ENCODE measurements at places on chromosomes 12 and 14.

- no peak for DNase-seq
Measured at GRCh38 chr14:68734231-68734732, 58.6 kb downstream of the ZFP36L1 start.

DNA sequence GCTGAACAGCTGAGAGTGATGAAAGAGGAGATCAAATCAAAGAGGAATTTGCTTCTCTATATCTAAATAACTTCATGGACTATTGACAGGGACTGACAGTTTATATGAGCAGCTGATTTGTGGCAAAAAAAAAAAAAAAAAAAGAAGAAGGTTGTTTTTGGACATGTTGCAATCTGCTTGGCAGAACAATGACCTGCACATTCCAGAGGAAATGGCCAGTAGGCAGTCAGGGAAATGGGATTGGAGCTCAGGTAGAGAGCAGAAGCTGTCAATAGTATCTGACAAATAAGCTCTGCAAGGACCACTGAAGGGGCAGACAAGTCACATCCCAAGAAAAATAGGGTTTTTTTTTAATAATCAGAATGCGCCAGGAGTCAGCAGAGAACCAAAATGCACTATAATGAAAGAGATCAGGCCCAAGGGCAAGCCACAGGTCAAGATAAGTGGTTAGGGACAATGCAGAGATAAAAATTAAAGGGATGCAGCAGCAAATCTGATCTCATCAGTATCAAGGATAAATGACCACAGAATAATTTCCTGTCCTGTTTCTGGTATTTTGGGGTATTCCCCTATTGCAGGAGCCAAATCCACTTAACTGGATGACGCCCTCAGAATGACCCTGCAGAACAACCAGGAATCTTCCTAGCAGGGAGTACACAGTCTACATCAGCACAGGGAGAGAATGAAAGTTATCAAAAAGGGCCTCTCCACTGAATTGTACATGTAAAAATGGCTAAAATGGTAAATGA lies 22.6 kb upstream of the DUSP16 start:
- no peak for DNase-seq

GRCh38 chr14:29796853-29797252 lies 130.8 kb downstream of the PRKD1 start:
- no peak for DNase-seq

DNA sequence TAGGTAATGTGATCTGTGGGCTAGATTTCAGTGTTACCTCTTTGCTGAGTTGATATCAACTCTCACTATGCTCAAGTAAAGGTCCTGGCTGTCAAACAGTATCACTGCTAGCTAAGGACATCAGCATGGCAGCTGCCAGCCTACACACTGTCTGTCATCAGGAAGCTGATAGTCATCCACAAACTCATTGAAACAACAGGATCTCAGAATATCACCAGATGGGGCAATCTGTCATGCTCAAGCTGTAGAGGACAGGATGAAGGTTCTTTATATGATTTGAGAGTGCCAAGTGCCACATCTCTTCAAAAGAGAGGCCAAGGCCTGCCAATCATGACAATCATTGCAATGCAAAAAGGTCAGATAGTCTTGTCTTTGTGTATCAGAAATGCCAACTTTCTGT lies 811.5 kb upstream of the SEL1L start:
- no peak for DNase-seq

DNA sequence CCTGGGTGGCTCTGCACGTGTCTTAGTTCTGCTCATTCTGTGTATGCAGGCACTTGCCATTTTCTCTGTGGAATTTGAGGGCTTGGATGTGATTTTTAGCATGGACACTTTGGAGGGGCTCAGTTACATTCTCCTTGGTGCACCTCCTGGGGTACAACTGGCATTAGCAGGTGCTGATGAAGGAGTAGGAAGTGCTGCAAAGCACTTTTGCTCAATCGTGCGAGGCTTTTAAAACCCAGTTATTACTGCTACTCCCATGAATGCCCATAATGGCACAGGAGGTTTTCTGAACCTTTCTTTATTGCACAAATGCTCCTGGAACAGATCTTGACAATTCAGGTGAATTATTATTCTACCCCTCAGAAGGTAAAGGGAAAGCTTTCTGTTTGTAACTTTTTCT lies 78.7 kb downstream of the SLC25A47 start:
- no peak for DNase-seq

- no peak for DNase-seq
Measured at GRCh38 chr14:83133981-83134645, 1600.5 kb upstream of the SEL1L start.

DNA sequence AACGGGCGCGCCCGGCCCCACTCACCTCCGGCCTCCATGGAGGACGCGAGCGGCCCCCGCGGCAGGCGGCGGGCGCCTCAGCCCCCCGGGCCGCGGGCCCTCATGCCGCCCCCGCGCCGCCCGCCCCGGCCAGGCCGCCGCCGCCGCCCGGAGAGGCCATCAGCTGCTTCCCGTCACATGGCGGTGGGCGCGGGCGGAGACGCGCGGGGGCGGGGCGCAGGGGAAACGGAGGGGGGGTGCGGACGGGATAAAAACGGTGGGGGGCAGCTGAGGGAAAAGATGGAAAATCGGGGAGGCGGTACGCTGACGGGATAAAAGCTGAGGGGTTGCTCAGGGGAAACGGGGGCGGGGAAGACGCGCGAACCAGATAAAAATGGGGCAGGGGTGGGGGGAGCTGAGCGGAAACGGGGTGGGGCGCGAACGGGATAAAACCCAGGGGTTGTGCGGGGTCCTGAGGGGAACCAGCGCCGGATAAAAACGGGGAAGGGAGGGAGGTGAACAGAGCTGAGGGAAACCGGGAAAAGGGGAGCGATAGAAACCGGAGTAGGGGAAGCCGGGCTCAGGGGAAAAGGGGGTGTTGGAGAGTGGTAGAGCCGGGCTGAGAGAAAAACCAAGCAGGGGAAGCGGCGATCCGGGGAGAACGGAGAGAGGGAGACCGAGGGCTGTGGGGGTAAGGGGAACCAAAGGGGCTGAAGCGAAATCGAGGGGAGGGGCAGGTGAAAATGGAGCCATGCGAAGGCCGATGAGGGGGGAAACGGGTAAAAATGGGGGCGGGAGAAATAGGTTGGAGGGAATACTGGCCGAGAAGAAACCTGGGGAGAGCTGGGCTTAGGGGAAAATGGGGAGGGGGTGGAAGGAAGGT lies at the start of gene WSB2:
Gene WSB2 (minus strand): TSS at position 169 of the 862 bp plus-strand sequence. CDS start 131 bp downstream, at position 38.
- no peak for DNase-seq

DNA sequence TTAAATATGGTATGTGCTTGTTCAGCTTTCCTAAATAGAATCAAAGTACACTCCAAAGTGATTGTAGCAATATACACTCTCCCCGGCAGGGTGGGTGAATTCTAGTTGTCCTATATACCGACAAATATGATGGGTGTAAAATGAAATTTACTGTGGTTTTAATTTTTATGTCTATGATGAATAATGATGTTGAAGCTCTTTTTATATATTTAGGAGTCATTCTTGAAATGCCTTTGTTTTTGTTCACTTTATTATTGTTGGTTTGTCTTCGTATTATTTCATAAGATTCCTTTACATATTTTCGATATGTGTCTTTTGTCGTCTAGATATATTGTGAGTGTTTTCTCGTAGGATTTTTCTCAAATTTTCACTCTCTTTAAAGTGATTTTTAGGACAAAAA lies 105.7 kb downstream of the PDE3A start:
- no peak for DNase-seq

DNA sequence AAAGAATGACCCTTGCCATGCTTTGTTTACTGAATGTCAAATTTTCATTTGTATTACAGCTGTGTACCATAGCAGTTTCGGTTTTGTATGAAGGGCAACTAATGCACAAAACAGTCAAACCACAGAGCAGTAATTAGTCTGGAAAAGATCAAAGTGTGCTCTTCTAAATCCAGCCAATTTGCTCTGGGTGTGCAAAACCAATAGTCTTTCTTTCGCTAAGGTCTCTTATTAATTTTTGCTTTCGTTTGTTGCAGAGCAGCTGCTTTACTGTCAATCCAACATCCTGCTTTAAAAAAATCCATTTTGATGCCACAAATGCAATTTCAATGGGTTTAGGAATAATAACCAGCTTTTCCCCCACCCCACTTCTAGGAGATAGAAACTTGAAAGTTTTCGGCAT lies 114.2 kb downstream of the BRMS1L start:
- no peak for DNase-seq

GRCh38 chr14:35189422-35189821 lies 67.1 kb downstream of the PRORP start:
- DNase-seq: no peak

- no peak for DNase-seq
Measured at GRCh38 chr12:118743896-118744700, 237.2 kb upstream of the SRRM4 start.

DNA sequence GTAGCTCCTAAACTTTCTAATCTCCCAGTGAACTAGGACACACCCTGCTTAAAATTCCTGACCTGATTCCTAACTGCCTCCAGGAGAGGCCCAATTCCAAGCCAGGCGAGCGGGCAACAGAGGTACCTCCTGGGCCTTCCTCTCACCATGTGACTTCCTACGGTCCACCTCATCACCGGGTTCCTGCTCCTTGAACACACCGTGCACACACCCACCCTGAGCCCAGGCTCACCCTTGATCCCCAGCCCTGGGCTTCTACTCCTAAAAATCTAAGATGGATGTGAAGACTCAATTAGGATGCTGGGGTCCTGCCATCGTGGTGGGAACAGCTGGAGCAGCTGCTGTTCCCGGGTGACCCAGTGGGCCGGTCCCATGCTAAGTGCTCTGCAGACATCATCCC lies 68.6 kb downstream of the CHGA start:
- DNase-seq: no peak

- DNase-seq: no peak
Measured at GRCh38 chr12:54933376-54933775, 51.2 kb downstream of the TESPA1 start.

- DNase-seq: no peak
Measured at GRCh38 chr14:52998376-52999015, 47.6 kb upstream of the FERMT2 start.

GRCh38 chr12:52023182-52023975 lies 16.6 kb downstream of the TAMALIN start:
- DNase-seq: no peak

- DNase-seq: no peak
Measured at GRCh38 chr12:116859079-116859478, 22.2 kb downstream of the HRK start.

- no peak for DNase-seq
Measured at GRCh38 chr12:42525444-42525843, 64.1 kb downstream of the PRICKLE1 start.

GRCh38 chr14:60641742-60642269 lies 7.5 kb downstream of the SIX1 start:
- DNase-seq: no peak

DNA sequence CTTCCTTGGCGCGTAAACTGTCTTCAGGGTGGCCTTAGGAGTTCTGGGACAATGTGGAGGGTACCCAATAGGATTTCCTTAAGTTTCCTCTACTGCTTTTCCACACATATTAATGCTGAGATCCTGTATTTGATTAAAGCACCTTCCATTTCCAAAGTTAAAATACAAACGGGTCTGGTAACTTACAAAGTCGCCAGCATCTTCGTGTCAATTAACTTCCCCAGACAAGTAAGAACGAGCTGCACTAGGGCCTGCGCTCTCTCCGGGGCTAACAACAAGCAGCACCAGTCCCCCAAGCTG lies 130.9 kb downstream of the NDUFA12 start:
- no peak for DNase-seq

DNA sequence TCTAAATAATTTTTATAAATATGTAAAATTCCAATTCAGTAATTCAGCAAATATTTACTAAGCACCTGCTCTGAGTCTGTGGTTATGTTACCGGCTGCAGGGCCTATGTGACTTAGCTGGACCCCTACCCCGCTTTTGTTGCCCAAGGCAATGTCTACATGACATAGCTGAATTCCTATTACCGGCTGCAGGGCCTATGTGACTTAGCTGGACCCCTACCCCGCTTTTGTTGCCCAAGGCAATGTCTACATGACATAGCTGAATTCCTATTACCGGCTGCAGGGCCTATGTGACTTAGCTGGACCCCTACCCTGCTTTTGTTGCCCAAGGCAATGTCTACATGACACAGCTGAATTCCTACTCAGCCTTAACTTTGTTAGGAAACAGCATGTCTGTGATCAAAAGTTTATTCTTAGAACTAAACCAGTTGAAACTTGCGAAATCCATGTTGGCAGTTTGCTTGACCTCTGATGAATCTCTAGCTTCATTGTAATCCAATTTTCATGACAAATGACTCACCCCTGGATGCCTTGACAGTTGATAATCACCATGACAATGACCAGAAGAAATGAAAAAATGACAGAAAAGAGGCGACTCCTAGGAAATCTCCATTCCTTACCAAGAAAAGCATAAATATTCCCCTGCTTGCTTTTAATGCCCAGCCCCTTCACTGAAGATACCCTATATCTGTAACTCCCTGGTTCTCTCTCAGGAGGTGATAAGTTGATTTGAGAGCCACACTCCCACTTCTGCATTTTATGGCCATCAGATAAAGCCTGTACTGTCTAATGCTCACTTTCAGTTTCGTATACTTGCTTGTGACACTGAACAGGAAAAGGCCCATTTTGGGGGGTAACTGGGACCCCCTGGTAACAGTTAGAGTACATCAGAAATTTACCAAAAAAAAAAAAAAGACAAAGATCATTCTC lies 148.4 kb upstream of the SYT10 start:
- DNase-seq: no peak

DNA sequence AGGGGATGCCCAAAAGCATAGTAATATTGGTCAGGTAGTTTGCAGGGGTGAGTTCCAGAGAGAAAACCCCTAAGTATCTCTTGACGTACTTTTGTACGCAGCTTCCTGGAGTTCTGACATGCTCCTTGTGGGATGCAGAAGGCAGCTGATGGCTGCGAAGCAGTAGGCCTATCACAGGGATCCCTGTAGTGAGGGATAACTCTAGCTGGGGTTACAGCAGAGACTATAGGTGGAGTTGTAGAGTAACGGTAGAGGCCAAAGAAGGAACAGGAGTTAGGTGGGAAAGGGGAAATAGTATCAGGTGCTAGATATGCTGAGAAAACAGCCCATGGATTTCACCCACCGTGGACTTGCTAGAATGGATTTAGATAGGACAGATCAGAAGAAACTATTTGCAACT lies 37.3 kb downstream of the MGST1 start:
- DNase-seq: no peak

DNA sequence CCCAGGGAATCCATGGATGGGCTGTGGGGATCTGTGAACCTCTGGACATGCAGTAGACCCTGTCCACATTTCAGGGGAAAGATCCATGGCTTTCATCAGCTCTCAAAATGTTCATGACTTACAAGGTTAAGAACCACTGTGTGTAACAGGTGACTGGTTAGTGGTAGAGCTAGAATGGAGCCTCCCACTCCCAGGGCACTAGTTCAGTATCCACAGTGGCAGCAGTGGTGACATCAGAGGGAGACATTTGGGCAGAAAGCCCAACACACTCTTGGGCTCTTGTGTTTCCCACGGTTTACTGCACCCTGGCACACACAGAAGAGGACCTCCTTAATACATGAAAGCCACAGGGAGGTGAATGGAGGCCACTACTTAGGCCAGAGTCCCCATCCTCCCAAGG lies 9.1 kb downstream of the KRT74 start:
- DNase-seq: no peak

GRCh38 chr12:119592232-119592631 lies 1.3 kb upstream of the TMEM233 start:
- DNase-seq: no peak
